Sigmoid colon (tissue), 7 donors: ENCODE measurements at places on chromosomes 4 and X. TPM values are rescaled to one million over a fixed set of nuclear protein-coding genes. Genes with fewer than 3 reads are reported as not detected.
A peak's percentile ranks its signal among the peaks of the same experiment; 100 is the strongest.

GRCh38 chr4:43394976-43395375 lies 502.5 kb downstream of the GRXCR1 start:
- no peaks in the 10 kb centered on the region for H3K27me3 ChIP-seq
- no peak for DNase-seq
- H3K4me3 ChIP-seq, result no peak overlapping the region
- no peak overlapping the region for H3K27ac ChIP-seq
- no peaks in the 10 kb centered on the region for H3K36me3 ChIP-seq

DNA sequence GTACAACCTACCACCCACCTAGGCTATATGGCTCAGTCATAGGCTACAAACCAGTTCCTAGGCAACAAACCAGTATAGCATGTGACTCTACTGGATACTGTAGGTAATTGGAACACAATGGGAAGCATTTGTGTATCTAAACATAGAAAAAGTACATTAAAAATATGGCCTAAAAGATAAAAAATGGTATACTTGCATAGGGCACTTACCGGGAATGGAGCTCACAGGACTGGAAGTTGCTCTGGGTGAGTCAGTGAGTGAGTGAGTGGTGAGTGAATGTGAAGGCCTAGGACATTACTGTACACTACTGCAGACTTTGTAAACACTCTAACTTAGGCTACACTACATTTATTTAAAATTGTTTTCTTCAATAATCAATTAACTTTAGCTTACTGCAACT lies 139.2 kb upstream of the RBPJ start:
- H3K4me3 ChIP-seq, result no peak overlapping the region
- H3K27me3 ChIP-seq, result no peaks in the 10 kb centered on the region

DNA sequence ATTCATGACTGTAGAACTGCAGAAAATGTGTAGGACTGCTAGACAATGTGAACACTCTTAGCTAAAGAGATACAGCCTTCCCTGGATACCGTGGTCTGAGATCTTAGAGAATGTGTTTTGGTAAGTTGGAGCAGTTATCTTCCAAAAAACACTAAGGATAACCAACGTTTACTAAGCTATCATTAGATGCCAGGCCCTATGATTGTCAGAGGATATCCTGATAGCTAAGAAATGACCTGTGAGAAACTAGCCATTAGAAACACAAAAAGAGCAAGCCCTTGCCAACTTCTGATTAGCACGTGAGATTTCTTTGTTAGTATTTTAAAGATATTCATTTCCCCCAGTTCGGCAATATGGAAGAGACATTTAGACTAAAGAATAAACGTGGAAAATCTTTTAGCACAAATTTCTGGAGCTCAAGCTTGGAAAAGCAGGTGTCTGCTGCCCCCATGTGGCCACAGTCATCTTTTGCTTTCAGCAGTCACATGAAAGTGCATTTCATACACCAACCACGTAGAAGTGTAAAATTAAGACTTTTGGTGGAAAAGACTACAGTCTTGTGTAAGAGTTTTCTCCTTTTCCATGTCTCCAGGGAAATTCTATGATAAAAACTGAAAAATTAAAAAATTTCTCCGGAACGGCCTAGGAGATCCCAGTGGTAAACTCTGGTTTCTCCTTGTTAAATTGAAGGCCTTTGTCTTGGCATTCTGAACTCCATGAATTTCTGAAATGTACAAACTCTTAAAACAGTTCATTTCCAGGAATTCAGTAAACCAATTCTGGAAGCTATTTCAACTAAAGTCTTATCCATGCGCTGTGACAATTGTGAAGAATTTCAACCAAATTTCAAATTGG lies 136.4 kb downstream of the ZNF674 start:
- peak; percentile 80 for DNase-seq
- no peak overlapping the region for H3K4me3 ChIP-seq
- no peaks in the 10 kb centered on the region for H3K36me3 ChIP-seq

- H3K4me1 ChIP-seq, result peaks cover 13% of the 10 kb centered on the region
- no peak for DNase-seq
- no peak overlapping the region for H3K4me3 ChIP-seq
- no peaks in the 10 kb centered on the region for H3K27me3 ChIP-seq
- no peak overlapping the region for H3K27ac ChIP-seq
Observed at GRCh38 chrX:124190440-124190839, 142.0 kb upstream of the TEX13D start.

The SEPSECS gene
- polyA plus RNA-seq, result 11.1 TPM

DNA sequence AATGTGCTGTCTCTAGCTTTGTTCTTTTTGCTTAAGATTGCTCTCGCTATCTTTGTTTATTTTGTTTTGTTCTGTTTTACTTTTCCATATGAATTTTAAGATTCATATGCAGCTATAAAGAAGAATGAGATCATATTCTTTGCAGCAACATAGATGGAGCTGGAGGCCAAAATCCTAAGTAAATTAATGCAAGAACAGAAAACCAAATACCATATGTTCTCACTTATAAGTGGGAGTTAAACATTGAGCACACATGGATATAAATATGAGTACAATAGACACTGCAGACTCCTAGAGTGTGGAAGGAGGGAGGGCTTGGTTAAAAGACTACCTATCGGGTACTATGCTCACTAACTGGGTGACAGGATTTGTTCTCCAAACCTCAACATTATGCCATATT lies 237.8 kb downstream of the TRAM1L1 start:
- DNase-seq, result no peak
- H3K27me3 ChIP-seq, result no peaks in the 10 kb centered on the region
- no peaks in the 10 kb centered on the region for H3K4me1 ChIP-seq
- H3K36me3 ChIP-seq, result no peaks in the 10 kb centered on the region

GRCh38 chrX:142483965-142484364 lies 278.9 kb upstream of the MAGEC2 start:
- H3K4me1 ChIP-seq, result no peaks in the 10 kb centered on the region
- H3K4me3 ChIP-seq, result no peak overlapping the region
- no peaks in the 10 kb centered on the region for H3K27me3 ChIP-seq
- H3K36me3 ChIP-seq, result no peaks in the 10 kb centered on the region
- DNase-seq, result no peak

DNA sequence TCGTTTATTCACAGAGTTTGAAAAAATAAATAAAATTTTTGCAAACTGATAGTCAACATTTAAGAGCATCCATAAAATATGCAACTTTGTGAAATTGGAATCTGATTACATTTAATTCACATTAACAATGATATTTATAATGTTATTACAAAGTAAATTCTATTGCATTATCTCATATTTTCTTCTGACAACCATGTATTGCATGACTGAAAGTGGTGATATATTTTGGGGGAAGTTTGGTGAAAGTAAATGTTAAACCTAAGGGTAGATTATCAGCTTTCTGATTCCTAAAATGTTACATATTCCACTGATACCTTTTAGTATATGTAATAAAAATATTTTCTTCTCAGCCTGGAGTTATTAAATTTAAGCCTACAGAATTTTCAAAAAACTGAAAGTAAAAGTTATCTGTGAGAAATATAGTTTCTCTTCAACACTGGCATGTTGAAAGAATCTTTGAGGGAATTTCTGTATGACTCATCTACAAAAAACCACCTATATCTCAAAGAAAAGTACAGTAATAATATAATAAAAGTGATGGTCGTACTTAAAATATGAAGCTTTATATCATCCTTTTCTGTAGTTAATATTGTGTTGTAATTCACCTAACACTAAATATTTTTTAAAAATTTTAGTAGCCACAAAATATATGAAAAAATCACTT lies 1179.6 kb upstream of the PCDH7 start:
- no peaks in the 10 kb centered on the region for H3K27me3 ChIP-seq
- H3K27ac ChIP-seq, result no peak overlapping the region
- no peaks in the 10 kb centered on the region for H3K36me3 ChIP-seq

DNA sequence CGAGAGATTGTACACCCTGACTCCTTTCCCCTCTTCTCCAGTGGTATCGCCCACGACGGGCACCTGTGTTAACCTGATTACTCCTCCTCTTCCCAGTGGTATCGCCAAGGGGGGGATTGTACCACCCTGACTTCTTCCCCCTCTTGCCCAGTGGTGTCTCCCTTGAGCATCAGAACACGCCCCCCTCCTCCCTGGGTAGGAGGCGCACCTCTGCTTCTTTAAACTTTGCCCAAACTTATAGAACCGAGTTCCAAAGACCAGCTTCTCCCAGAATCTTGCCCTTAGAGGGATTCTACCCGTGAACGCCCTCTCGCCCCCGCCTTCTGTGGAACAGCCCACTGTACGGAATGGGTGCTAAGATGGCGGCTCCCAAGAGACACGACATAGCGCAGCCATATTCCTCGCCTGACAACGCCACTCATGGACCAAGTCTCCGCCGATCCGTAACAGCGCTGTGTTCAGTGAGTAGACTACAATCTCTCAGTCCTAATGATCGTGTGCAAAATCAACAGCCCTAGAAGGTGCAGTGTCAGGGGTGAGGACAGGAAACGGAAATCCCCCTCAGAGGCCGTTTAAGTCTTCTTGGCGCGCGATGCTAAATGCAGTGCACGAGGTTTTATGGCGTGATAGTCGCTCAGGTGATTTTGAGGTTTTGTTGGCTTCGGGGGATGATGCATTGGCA lies 4.2 kb upstream of the ZNF157 start:
- H3K36me3 ChIP-seq, result no peaks in the 10 kb centered on the region

The MAGED4B gene
- polyA plus RNA-seq, result 2.4 TPM

The TRAPPC2 gene
- 5.5 TPM for polyA plus RNA-seq
